ENCODE measurements at places on chromosomes 5 and 9.

DNA sequence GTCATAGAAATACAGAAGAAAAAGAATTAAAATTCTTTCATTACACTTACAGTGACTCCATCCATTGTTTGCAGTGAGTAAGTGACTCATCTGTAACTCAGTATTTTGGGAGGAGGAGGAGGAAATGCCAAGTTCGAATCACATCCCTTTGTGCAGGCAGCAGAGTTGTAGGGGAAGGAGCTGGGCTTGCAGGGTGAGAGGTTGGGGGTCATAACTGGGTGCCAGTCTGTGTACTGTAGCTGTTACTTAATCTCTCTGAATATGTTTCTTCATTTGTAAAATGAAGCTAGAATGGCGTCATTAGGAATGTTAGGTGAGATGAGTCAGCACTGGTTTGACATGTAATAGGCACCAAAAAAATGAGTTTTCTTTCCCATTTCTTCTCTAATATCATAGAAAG lies 235.7 kb upstream of the ADAMTSL1 start:
- peak; percentile 39 for DNase-seq

GRCh38 chr5:125766706-125767105 lies 656.5 kb upstream of the GRAMD2B start:
- no peak for DNase-seq

GRCh38 chr9:110797611-110798010 lies 129.0 kb downstream of the MUSK start:
- peak; percentile 62 for DNase-seq

- DNase-seq = no peak
Observed at GRCh38 chr9:13069498-13069897, 210.0 kb downstream of the MPDZ start.

DNA sequence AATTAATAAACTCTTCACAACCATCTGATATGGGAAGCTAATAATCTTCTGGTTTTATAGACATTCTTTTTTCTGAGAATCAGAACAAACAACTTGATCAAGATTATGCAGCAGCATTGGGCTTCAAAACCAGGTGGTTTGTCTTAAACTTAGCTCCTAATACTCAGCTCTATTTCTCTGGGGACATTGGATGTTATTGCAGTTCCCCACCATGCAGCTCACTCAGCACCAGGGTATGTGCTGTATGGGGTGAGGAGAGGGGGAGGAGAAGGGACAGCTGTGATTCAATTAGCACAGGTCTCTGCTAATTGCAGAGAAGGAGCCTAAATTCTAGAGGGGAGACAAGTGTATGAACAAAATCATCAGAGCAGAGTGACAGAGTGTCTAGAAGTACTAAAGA lies 210.7 kb upstream of the TNC start:
- no peak for DNase-seq

- no peak for DNase-seq
Observed at GRCh38 chr5:80150731-80151130, 105.1 kb downstream of the SERINC5 start.

DNA sequence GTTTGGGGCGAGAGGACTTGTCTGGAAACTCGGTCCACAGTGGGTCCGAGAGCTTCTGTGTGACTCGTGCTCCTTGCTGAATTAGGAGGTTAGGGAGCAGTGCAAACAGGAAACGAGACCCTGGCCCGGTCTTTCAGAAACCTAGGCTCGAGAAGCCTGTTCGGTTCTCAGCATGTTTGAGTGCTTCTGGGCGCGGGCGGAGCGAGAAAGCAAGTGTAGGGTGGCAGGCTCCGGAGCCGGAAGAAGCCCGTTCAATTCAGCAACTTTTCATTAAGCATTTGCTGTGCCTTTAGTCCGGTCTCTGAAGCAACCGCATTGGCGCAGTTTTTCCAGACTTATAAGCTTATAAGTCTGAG lies 547 bp downstream of the CLTA start:
- no peak for DNase-seq

GRCh38 chr9:137435980-137436760 lies 5.0 kb downstream of the ENTPD8 start:
- DNase-seq = peak; percentile 76

GRCh38 chr9:27802418-27802817 lies 229.1 kb upstream of the C9orf72 start:
- no peak for DNase-seq

DNA sequence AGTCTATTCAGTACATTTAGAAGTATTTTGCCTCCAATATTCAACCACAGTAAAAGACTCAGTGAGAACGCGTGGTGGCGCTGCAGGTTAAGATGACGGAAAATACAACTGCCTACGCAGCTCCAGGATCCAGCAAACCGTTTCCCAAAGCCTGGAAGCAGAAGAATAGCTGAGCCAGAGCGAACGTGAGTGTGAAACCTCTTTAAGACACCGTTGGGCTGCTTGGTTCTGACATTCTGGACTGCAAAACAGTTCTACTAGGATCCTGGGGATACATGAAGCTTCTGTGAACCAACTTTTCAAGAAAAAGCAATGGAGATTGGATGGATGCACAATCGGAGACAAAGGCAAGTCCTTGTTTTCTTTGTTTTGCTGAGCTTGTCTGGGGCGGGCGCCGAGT lies at the start of gene PCDHB16:
TSS of gene PCDHB16 (plus strand) at position 140 of the 400 bp plus-strand sequence. CDS start at position 313, 173 bp downstream.
- DNase-seq = peak; percentile 62

- no peak for DNase-seq
Observed at GRCh38 chr5:15248731-15249130, 251.2 kb upstream of the FBXL7 start.

DNA sequence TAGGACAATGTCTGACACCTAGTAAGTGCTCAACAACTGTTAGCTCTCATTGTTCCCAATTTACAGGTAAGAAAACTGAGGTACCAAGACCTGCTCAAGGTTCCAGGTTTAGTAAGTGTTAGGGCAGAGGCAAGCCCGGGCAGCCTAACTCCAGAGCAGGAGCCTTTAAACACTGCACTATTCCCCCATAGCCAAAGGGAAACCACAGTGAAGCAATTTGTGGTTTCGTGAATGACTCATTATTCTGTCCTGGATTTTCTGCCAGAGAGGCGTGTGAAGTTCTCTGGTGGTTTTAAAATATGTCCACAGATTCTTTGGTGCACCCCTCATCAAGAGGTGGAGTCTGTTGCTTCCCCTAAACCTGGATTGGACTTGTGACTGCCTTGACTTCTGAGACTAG lies 1.0 kb upstream of the MCC start:
- DNase-seq = peak; percentile 99

DNA sequence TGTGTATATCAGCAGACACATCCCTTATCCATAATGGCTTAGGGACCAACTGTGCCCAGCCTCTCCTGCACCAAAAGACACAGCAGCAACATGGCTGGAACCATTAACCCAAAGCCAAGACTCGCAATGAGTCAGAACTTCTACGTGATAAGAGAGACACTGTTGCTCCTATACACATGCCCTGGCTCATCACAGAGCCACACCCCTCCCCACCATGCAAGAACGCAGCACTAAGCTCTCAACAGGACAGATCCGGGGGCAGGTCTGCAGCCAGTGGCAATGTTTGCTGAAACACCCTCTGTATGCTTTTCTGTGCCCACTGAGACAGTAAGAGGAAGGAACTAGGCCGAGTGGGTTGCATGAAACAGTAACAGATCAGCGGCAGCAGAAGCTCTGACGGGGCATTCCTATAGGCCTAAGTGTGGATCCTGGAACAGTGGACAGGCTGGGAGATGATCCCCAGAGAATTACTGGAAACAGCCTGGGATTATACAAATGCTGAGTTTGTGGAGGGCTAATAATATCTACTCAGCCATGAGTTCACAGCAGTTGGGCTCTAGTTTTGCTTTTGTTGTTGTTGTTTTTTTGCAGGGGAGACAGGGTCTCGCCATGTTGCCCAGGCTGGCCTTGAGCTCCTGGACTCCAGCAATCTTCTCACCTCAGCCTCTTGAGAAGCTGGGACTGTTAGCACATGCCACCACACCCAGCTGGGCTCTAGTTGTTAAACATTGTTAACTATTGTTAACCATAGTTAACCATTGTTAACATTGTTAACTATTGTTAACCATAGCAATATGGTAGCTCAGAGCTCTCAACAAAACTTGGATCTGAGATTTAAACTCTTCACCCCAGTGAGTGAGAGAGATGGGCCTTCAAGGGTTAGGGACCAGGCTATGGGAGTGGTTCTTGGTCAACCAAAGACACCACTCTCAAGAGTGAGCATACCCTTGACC lies 41.0 kb downstream of the B4GALT1 start:
- DNase-seq = no peak

GRCh38 chr5:45680950-45681349 lies 15.2 kb downstream of the HCN1 start:
- DNase-seq = no peak

GRCh38 chr5:169126481-169127021 lies 174.4 kb downstream of the SLIT3 start:
- peak; percentile 5 for DNase-seq

GRCh38 chr5:115306011-115306536 lies 9.6 kb upstream of the CCDC112 start:
- no peak for DNase-seq

DNA sequence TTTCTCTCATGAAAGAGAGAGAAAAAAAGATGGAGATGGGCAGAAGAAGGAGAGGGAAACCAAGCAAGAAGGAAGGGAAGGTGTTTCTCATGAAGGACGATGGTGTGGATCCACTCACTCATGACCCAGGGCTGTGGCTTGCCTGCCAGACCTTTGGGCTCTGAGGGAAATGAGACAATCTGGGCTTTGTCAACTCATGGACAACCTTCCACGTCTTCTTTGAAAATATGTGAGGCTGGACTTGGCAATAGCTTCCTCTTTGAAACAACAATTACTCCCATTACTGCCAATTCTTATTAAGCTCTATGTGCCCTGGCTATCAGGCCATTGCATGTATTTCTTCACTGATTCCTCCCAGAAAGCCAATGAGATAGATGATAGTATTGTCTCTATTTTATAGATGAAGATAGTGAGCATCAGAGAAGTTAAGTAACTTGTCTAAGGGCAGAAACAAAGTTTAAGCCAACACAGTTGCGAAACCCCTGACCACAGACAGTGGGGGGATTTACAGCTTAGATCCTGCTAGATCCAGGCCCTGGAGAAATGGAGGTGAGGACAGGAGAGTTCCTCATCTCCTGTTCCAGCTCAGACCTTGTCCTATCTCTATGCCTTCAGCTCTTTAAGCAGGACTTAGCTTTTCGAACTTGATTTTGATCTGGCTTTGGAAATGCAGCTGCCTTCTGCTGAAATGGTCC lies 132.4 kb downstream of the GCNT1 start:
- no peak for DNase-seq

- no peak for DNase-seq
Observed at GRCh38 chr9:123349691-123350480, 6.1 kb upstream of the CRB2 start.

- DNase-seq = no peak
Observed at GRCh38 chr9:35725362-35725761, 6.6 kb downstream of the TLN1 start.

DNA sequence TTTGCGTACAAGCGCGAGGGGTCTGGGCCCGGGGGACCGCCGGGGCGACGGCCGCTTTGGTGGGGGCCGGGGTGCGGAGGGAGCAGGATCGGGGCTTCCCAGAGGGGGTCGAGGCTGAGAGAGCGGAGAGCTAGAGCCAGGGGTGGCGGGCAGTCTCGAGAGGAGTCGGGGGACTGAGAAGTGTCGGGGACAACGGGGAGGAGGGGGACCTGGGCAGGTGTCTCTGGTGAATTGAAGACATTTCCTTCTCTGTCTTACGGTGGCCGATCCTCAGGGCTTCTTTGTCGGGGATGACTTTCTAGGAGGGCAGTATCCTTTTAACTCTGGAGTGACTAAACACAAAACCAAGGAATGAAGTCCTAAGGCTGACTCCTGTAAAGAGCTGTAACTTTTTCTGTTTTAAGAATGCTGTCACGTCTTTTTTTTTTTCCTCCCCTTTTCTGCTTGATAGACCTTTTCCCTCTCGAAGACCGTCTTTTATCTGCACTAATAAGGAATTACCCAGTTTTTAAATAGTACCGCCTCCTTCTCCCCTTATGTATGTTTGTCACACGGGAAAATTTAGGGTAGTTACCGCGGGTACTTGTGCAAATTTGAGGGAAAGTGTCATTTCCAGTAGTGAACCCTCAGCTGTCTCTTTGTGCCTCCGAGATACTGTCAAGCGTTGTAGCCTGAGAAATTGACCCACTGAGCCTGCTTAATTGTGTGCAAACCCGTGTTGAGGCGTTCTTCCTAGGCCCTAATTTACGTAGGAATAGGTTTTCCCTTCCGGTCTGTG lies 822 bp downstream of the DENND4C start:
- peak; percentile 28 for DNase-seq

All from HFFc6 (cell line).